ENCODE measurements at places on chromosomes 5 and 9. TPM values are rescaled to one million over a fixed set of nuclear protein-coding genes. Genes with fewer than 3 reads are reported as not detected.

- DNase-seq, result no peak
These were observed 48.3 kb upstream of the TESK1 start for GRCh38 chr9:35556776-35557175.

- no peak for DNase-seq
These were observed 99.1 kb downstream of the FBXO38 start for GRCh38 chr5:148482697-148483462.

GRCh38 chr5:173792781-173793547 lies 95.2 kb upstream of the CPEB4 start:
- DNase-seq, result no peak

DNA sequence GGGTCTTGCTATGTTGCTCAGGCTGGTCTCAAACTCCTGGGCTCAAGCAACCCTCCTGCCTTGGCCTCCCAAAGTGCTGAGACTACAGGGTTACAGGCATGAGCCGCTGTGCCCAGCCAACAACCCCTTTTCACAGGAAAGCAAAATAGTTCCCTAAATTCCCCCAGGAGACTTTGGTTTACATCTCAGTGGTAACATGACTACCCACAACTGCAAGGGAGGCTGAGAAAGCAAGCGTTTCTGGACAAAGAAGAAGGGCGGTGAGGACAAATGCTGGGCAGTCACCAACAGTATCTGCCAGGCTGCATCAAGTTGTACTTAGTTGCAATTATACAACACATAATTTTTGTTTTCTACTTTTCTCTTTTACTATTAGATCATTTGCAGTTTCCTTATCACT lies 7.4 kb upstream of the ADGRD2 start:
- DNase-seq, result no peak

GRCh38 chr5:119010206-119010605 lies 21.9 kb upstream of the DTWD2 start:
- DNase-seq, result no peak

- DNase-seq, result no peak
These were observed 117.4 kb downstream of the SLIT3 start for GRCh38 chr5:169183576-169183975.

DNA sequence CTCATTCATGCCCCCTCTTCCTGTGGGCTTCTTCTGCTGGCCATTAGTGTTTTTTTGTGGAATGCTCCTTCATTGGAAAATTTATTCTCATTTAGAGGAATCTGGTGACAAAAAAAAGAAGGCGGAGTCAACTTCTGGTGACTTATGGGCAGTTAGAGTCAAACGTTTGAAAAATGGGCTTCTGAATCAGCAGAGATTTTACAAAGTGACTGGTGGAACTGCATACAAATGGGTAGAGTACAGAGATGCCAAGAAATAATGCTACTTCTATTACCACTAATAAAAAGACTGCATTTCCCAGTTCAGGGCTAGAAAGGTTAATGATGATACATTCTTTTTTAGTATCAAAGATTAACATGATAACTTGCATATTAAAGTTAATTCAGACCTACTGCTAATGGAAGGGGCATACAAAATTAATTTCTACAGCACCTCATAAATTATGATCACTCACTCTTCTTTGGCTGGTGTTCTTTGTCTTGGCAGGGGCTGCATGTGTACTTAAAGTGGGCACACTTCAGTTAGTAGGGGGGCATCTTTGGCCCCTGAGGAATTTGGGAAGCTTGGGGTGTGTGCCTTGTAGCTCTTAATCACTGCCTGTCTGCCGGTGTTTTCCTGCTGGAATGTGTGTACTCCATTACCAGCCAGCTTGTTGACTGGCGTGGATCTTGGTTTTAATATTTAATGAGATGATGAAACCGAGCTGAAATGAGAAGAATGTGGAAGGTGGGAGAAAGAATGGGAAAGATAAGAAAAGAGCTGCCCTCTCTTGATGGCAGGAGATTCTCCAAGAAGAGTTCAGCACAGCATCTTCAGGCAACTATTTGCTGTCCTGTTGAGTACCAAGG lies 148.9 kb downstream of the DOCK2 start:
- no peak for DNase-seq

TAF11L10 gene
- total RNA-seq, result not detected

JADE2 gene
- total RNA-seq, result 16.8 TPM
